Activated CD8-positive, alpha-beta T cell treated with anti-CD3 and anti-CD28 coated beads, Interleukin-2, amount 10 ng/mL, durations not matched to agents 7 days and 5 days (primary cell): ENCODE measurements at places on chromosomes 11 and 22. TPM values are rescaled to one million over a fixed set of nuclear protein-coding genes. Genes with fewer than 3 reads are reported as not detected.

- DNase-seq = peak; percentile 37
Measured at GRCh38 chr11:3056296-3057068, 741 bp downstream of the CARS1 start.

DNA sequence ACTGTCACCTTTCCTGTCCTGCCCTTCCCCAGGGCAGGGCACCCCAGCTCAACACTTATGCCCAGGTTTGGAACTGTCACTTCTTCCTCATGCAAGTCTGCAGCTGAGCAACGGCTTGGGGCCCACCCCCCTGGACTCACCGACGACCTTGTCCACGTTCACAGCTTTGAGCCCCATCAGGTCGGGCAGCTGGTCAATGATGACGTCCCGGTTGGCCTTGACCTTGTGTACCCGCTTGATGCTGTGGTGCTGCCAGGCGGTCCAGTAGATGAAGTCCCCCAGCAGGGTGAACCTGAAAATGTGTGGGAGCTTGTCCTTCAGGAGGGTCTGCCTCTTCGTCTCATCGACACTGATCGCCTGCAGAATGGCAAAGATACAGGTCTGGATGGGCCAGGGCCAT is 135.0 kb downstream of the CRYBB2 start:
- no peak for DNase-seq

The APOL1 gene
- total RNA-seq = 38.2 TPM

The PACSIN3 gene
- 2.1 TPM for total RNA-seq

GRCh38 chr11:125301346-125301745 is 136.8 kb downstream of the PKNOX2 start:
- no peak for DNase-seq

The SHISAL1 gene
- total RNA-seq = not detected
